Stimulated activated CD4-positive, alpha-beta T cell treated with anti-CD3 and anti-CD28 coated beads, Interleukin-1b, Interleukin-23, amount 100 ng/mL, for 24 hours (primary cell): ENCODE measurements at places on chromosomes 11 and 22.

- no peak for DNase-seq
These were observed 1.7 kb downstream of the PDE3B start for GRCh38 chr11:14645015-14645912.

- DNase-seq: no peak
These were observed 278.5 kb upstream of the CCDC179 start for GRCh38 chr11:23138761-23139160.

DNA sequence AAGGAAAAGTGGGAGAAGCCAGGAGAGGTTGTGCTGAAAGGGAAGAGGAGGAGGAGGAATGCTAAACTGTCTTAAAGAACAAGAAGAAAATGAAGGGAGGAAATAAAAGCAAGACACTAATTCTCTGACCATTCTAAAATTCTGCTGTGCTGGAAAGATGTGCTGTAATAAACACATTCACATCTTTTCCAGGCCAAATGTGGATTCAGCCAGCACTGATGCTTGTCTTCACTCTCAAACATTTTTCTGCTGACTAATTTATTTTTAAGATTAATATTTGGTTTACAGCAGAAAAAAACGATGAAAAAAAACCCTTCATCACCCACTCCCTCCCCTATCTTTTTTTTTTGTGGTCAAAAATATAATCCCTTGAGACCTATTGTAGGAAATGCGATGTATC, 223.6 kb downstream of the SWAP70 start:
- no peak for DNase-seq

DNA sequence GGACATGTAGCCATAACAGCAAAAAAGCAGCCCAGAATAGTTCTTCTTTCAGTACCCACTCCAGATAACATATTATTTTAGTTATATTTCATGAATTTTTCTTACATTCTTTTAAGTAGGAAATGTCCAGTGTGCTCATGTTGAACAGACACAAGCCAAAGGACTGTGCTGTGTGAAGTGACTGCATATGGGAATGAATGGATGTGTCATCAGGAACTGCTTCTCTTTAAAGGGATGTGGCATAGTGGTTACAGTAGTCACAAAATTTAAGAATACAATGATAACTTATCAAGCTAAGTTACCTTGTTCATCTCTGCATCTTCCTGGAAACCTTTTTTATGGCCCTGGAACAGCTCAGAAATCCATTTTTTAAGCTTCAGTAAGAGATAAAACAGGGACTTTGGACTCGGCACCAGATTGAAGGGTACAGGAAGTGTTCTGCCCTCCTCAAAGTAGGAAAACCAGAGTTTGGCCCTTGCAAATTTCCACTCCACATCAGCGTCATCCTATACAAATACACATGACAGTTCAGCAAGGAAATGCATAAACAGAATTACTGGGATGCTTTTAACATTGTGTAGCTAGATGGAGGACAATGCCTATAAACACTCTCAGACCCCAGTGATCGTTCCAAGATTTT, 112.8 kb downstream of the TRPC6 start:
- DNase-seq: no peak

- DNase-seq: no peak
These were observed 1.1 kb upstream of the IRAG1 start for GRCh38 chr11:10694486-10695239.

GRCh38 chr11:70568035-70568813, 169.9 kb downstream of the CTTN start:
- DNase-seq: no peak

- DNase-seq: no peak
These were observed 10.8 kb downstream of the BLID start for GRCh38 chr11:122105044-122105758.

- DNase-seq: no peak
These were observed 17.9 kb downstream of the TMEM218 start for GRCh38 chr11:125093502-125093901.

DNA sequence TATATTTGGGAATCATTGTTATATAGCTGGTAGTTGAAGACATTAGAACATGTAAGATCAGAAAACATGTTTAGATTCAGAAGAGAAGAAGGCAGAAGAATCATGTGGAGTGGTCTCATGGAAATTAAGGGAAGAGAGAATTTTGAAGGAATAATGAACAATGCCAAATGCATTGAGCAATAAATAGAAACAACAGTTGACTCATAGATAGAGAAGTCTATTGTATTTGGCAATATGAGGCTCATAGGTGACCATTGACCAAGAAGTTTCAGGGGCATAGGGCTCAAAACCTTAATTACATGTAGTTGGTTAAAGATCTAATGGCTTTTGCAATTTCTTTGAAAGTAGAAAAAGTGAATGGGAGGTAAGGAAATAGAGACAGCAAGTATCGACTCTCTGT, 123.9 kb downstream of the PAX6 start:
- no peak for DNase-seq

DNA sequence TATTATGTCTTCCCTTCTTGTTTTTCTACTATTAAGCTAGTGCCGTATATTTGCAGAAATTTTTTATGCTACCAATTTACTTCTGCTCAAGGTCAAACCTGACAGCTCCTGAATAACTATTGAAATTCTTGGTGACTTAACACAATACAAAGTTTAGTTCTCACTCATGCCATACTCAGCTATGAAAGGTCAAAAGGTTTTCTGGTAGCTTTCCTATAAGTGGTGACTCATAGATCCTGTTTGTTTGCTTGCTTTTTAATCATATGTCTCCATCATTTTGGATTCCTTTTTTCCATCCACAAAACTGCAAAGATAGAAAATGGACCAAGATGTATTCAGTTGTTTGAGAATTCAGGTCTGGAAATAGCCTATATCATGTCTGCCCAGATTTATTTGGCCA, 855.8 kb upstream of the LRRC4C start:
- DNase-seq: no peak

DNA sequence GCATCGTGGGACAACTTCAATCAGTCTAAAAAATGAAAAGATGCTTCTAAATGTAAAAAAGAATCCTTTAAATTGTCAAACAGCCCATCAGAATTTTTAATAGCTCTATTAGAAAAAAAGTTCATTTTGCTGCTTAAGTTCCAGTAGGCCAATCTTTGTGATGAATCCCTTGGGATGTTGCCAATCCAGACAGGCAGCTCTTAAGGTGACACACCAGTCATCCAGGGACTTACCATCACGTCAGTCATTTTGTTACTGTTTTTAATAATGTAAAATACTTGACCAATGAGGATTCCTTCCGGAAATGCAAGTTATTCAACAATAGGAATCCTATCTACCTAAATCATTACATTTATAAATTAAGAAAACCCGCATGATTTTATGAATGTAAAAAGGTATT, 47.8 kb upstream of the TMEM45B start:
- no peak for DNase-seq

GRCh38 chr11:12276831-12277475, 100.4 kb upstream of the PARVA start:
- no peak for DNase-seq
